Gastroesophageal sphincter (tissue), 4 donors: ENCODE measurements at places on chromosomes 1 and 21. TPM values are rescaled to one million over a fixed set of nuclear protein-coding genes. Genes with fewer than 3 reads are reported as not detected.

MSH4 gene
- total RNA-seq, result 0.93 TPM

LAMC1 gene
- total RNA-seq, result 521 TPM

RGS4 gene
- 38.7 TPM for total RNA-seq

TRIM63 gene
- total RNA-seq, result 1.3 TPM

TMEM240 gene
- total RNA-seq, result 12.2 TPM

CRB1 gene
- total RNA-seq, result 0.20 TPM
